Activated CD4-positive, alpha-beta T cell treated with anti-CD3 and anti-CD28 coated beads, Interleukin-2, amount 10 ng/mL, durations not matched to agents 7 days and 5 days (primary cell): ENCODE measurements at places on chromosomes 16 and 17. TPM values are rescaled to one million over a fixed set of nuclear protein-coding genes. Genes with fewer than 3 reads are reported as not detected.

DNA sequence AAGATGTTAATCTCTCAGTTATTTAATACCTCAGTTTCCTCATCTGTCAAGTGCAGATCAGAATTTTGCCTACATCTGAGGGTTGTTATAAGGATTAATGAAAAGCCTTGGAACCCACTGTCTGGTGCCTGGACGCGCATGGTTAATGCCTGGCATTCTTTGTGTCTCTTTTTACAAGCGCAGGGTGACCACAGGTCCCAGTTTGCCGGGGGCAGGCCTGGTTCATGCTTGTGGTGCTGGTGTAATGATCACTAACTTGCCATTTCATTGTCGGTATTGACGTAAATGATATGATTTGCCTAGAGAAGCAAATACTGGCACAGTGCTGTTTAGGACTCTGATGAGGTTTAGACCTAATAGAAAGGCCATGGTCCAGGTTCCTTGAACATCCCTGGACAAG is 23.1 kb downstream of the MRC2 start:
- DNase-seq, result no peak
- no peak overlapping the region for H3K4me3 ChIP-seq
- no peaks in the 10 kb centered on the region for H3K36me3 ChIP-seq
- no peak overlapping the region for H3K27ac ChIP-seq
- peaks cover 23% of the 10 kb centered on the region for H3K4me1 ChIP-seq
- H3K27me3 ChIP-seq, result peaks cover 52% of the 10 kb centered on the region

- no peaks in the 10 kb centered on the region for H3K27me3 ChIP-seq
These were observed at the start of gene CES3 for GRCh38 chr16:66961065-66961744. Gene CES3, plus strand, starts transcription at chr16:66961266. Its CDS starts 42 bp downstream, at chr16:66961308.

- no peaks in the 10 kb centered on the region for H3K4me1 ChIP-seq
- H3K36me3 ChIP-seq, result peaks cover 18% of the 10 kb centered on the region
- DNase-seq, result no peak
- H3K4me3 ChIP-seq, result no peak overlapping the region
These were observed 86.8 kb downstream of the WWP2 start for GRCh38 chr16:69848637-69849545.

Gene KRTAP4-6
- not detected for total RNA-seq

DNA sequence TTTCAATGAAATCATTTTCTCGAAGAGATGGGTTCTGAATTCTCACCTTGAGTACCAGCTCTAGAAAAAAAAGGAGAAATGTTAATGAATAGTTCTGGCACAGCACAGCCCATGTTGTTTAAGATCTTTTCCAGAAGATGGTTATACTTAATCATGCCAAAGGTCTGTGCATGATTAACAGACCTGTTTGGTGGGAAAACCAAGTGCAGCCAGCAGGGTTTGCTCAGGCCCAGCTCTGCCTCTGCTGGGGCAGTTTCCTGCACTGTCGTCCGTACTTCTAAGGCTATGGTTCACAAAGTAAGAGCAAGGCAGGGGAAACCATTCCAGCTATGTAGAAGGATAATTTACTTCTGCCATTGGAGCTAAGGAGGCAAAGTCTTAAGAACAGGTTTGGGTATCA is 10.7 kb downstream of the ANKRD40 start:
- no peak overlapping the region for H3K4me3 ChIP-seq
- no peak for DNase-seq
- H3K36me3 ChIP-seq, result peaks cover 49% of the 10 kb centered on the region
- no peaks in the 10 kb centered on the region for H3K27me3 ChIP-seq

Gene SPATA32
- 0.27 TPM for total RNA-seq

- peaks cover 66% of the 10 kb centered on the region for H3K36me3 ChIP-seq
- DNase-seq, result peak; percentile 82
These were observed 35.4 kb downstream of the CDRT15 start for GRCh38 chr17:14201021-14201987.

Gene PABPN1L
- not detected for total RNA-seq
